ENCODE measurements at places on chromosomes 7 and 10.

DNA sequence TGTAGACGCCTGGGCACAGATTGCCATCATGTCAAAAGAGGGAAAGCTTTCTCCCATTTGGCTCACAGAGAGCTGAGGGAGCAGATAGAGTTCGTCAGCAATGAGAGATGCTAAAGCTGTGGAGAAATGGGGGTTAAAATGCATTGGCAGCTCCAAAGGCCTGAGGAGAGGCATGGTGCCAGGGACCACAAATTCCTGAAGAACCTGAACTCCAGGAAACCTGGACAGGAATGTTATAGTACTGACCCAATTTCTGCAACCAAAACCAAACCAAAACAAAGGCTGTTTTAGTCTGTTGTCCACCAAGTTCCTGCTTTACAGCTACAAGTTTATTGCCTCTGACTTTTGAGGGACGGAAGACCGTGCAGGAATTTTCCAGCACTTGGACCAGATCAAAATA is 575.7 kb downstream of the REEP3 start:
- DNase-seq: no peak

DNA sequence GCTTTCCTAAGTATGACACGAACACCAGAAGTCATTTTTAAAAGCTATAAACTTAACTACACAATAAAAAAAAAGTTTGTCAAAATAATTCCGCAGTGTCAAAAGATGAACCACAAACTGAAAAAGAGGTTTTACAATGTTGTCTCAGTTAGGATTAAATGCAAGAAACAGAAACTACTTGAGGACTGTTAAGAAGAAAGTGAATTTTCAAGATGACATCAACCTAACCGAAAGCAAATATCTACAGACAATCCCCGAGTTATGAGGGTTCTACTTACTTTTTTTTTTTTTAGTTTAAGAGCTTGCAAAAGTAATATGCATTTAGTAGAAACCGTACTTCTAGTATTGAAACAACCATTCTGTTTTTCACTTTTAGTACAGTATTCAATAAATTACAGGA is 62.3 kb downstream of the TFPI2 start:
- no peak for DNase-seq

- DNase-seq: no peak
Observed at GRCh38 chr10:50883629-50884028, 1.8 kb downstream of the A1CF start.

- DNase-seq: no peak
Observed at GRCh38 chr10:70699659-70700174, 27.4 kb downstream of the ADAMTS14 start.

GRCh38 chr10:80172896-80173295 is 32.4 kb downstream of the ANXA11 start:
- DNase-seq: no peak

GRCh38 chr10:76080451-76080850 is 649.0 kb downstream of the LRMDA start:
- no peak for DNase-seq

GRCh38 chr7:97016381-97017191 is 8.0 kb downstream of the DLX5 start:
- no peak for DNase-seq

- DNase-seq: no peak
Observed at GRCh38 chr7:4025694-4026615, 656.1 kb upstream of the FOXK1 start.

DNA sequence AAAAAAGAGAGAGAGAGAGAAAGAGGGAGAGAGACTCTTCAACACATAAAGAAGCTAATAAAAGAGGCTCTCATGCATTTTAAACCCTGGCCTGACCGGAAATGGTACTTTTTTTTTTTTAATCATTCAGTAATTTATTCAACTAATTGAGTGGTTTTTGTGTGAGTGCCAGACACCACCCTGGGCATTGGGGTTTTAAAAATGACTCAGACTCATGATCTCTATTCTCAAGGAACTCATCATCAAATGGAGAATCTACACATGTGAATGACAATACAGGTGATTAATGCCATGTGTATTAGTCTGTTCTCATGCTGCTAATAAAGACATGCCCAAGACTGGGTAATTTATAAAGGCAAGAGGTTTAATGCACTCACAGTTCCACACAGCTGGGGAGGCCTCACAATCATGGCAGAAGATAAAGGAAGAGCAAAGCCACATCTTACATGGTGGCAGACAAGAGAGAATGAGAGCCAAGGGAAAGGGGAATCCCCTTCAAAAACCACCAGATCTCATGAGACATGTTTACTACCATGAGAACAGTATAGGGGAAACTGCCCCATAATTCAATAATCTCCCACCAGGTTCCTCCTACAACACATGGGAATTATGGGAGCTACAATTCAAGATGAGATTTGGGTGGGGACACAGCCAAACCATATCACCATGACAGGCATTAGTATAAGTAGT is 158.5 kb upstream of the AUTS2 start:
- no peak for DNase-seq

DNA sequence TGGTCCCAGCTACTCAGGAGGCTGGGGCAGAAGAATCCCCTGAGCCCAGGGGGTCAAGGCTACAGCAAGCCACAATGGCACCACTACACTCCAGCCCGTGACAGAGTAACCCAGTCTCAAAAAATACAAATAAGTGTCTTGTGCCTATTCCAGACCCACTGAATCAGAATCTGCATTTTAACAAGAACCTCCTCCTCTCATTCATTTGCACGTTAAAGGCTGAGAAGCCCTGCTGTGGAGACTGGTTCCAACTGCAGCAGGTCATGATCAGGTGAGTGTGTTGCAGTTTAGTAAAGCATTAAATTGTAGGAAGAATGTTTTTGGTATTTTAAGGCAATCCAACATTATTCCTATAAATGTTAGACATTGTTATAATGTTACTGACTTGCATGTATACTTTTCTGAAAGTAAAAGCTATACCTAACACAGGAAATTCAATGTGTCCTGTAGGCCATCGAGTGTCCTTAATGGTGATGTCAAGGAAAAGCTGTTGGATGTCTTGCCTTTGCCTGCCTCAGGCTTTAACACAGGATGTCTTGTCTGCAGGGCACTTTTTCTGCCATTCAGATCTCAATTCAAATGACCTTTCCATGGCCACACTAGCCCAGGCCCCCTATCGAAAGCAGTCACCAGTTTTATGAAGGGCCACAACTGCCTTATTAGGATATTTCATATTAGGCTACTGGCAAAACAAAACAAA is 30.4 kb downstream of the MKRN1 start:
- no peak for DNase-seq

GRCh38 chr7:71148098-71148497 is 16.2 kb downstream of the GALNT17 start:
- DNase-seq: no peak

DNA sequence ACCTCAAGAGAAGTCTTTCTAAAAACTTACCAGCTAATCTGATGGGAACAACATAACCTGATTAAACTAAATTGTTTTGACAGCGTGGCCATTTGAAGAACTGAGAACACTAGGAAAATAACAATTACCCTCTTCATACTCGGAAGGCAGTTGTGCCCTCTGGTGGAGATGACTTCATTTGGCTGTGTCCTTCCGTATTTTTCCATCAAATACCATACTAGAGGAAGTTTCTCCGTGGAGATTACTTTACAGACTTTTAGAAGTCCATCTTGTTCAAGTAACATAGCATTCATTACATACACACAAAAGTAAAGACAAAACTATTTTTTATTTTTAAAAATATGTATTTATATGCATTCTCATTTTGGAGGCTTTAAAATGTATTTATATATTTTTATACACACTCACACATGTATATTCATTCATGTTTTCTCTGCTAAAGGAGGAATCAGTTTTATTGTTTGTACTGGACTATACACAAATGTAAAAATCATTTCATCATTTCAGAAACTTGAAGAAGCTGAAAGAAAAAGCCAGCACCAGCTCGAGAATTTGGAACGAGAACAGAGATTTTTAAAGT is 25.2 kb downstream of the SMNDC1 start:
- no peak for DNase-seq

DNA sequence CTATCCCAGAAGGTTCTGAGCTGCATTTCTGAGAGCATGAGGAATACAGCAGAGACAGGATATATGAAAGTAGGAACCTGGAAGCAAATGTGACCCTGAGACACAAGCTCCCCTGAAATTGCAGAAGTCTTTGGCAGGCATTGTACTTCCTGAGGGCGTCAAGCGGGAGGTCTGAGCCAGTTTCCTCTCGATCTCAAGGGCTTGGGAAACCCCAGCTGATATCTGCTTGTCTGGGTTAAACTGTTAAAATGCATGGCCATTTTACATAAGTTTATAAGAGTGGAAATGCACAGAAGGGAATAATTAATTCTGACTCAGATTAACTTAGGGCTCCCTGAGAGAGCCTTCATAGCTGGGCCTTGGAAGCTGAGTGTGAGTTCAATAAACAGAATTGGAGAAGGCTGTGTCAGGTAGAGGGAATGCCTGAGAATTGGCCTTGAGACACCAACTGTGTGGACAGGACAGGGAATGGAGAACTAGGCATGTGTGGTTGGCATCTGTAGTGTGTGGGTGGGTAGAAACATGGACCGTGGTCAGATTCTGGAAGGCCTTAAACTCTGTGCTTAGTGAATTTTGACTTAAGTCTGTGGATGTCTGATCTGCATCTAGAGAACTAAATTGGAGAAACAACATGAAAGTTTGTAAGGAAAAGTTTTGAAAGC is 53.3 kb downstream of the WIPF3 start:
- DNase-seq: no peak

GRCh38 chr7:4612939-4613841 is 68.9 kb upstream of the FOXK1 start:
- DNase-seq: no peak

GRCh38 chr7:32158751-32159745 is 88.8 kb upstream of the PDE1C start:
- DNase-seq: no peak

DNA sequence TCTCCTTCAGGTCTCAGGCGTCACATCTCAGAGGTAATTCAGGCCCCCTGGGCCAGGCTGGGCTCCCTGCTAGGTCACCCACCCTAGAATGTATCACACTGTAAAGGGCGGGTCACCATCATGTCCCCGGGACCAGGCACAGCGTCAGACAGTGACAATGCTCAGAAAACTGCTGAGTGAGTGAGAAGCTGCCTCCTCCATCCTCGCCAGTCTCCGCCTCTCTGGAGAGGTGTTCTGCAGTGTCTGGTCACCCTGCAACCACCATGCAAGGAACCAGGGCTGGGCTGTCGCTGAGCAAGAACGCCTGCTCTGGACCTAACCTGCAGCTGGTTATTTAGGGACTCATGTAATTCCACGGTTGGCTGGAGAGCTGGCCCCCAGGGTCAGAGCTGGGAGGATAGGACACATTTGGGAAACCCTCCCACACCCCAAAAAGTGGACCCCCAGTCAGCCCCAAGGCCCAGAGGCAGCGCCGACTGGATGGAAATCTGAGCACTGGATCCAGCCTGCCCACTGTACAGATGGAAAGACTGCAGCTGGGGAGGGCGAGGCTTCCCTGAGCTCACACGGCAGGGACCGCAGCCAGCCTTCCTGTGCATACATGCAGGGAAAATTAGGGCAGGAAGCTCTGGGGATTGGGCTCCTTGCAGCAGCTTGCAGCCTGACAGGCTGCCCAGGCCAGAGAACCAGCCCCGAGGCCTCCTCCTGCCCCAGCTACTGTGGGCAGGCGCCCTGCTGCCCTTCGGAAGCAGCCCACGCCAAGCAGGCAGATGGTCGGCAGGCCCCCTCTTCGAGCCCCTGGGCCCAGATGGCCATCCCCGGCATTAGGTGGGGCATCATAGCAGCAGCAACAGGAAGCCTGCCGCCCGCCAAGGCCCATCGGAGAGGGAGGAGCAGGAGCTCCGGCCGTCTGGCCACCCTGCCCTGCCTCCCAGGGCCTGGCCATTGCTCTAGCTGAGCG is 105.4 kb upstream of the ZMIZ1 start:
- DNase-seq: no peak

DNA sequence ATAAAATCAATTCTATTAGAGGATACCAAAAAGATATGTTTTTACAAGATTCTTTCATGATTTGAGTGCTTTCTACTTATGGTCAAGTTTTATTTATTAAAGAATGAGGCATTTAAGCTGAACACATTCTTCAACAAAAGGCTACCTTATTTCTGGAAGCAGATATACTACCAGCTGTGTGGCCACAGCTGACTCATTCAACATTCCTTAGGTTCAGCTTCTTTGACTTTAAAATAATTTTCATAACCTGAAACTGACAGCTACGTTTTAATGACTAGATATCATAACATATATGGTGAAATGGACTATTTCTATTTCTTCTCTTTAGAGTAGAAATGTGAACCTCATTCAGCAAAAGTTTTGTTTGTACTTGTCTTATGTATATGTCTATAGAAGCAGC is 414.2 kb upstream of the SEMA3C start:
- DNase-seq: no peak

GRCh38 chr10:48904861-48905260 is 34.8 kb downstream of the LRRC18 start:
- no peak for DNase-seq

DNA sequence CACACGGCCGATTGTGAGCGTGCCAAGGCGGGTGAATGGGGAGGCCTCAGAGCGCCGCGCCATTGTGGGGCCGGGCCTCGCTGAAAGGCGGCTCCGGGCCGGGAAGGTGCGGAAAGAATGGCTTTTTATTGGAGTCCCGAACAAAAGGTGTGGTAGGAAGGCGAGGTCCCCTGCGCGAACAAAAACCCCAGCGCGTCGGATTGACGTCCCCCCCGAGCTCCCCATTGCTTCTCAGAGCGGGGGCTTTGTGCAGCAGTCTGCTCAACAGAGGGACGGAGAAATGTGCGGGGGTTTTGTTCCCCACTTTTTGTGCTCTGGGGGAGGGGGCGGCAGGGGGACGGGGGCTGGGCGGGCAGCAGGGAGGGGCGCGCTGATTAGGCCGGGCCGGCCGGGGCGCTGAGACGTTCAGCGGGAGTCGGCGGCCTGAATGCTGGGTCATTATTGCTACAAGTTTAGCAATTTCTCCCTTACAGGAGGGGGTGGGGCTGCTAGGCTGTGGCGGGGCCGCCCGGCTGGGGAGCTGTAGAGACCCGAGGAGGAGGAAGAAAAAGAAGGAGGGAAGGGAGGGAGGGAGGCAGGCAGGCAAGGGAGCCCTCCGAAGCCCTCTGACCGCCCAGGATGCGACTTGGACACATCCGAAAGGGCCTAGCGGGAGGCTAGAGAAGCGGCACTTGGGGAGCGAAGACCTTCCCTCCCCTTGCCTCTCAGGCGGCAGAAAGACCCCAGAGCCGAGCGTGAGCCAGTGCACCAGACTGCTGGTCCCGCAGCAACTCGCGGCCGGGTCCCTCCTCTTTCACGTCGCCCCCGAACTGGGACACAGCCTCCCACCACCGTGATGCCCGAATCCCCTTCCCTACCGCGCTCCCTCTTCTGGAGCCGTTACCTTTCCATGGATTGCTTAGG is 4.6 kb downstream of the NKX2-3 start:
- no peak for DNase-seq

- no peak for DNase-seq
Observed at GRCh38 chr7:105130580-105130979, 116.6 kb downstream of the KMT2E start.

DNA sequence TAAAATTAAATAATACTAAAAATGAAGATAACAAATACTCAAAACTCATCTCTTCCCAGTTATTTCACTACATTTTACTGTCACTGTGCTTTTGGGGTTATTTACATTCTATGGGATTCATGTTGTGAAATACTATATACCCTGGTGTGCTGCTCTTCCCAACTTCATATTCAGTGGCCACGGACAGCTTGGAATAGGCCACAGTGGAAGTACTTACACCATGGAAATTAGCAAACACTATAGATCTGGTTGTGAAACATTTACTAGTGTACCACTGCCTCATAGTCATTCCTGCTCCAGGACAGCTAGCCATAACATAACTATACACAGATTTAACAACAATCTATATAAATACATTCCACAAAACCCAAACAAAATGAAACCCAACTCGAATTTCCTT is 21.2 kb upstream of the KDM7A start:
- DNase-seq: no peak
